LNCaP clone FGC (cell line): ENCODE measurements at places on chromosomes 2 and 18.
A peak's percentile ranks its signal among the peaks of the same experiment; 100 is the strongest.

- DNase-seq: peak; percentile 11
These were observed 38.3 kb downstream of the SLC40A1 start for GRCh38 chr2:189542145-189542882.

- no peak for DNase-seq
These were observed 60.6 kb downstream of the CYB5A start for GRCh38 chr18:74230922-74231714.

DNA sequence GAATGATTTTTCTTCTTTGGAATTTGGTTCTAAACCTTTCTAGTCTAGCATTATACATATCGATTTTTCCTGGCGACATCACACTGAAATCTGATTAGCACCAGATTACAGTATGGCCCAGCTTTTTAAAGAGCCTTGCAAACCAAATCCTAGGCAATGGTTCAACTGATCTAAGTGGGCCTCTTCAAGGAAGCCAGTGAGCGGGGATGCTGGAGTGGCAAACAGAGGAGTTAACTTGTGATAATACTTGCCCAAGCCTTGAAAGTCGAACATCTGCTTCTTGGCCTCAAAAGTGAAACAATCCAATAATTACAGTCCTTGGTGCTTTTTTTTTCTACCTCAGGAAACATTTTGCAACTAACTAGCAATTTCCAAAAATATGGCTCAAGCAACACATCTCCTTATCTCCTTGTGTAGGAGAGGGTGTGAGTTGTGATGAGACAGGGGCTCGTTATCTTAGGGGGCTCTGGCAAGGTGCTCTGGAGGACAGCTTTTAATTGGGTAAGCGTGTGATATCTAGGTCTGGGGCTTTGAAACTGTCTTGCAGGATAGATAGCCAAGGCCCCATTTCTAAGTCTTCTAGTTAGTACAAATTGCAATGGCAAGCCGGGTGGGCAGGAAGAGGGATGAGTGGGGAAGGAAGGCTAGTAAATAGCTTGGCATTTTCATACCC lies 240.2 kb upstream of the CCDC68 start:
- DNase-seq: no peak

GRCh38 chr2:143296089-143296488 lies 166.9 kb downstream of the ARHGAP15 start:
- no peak for DNase-seq

GRCh38 chr2:2131075-2131789 lies 199.8 kb downstream of the MYT1L start:
- DNase-seq: no peak

DNA sequence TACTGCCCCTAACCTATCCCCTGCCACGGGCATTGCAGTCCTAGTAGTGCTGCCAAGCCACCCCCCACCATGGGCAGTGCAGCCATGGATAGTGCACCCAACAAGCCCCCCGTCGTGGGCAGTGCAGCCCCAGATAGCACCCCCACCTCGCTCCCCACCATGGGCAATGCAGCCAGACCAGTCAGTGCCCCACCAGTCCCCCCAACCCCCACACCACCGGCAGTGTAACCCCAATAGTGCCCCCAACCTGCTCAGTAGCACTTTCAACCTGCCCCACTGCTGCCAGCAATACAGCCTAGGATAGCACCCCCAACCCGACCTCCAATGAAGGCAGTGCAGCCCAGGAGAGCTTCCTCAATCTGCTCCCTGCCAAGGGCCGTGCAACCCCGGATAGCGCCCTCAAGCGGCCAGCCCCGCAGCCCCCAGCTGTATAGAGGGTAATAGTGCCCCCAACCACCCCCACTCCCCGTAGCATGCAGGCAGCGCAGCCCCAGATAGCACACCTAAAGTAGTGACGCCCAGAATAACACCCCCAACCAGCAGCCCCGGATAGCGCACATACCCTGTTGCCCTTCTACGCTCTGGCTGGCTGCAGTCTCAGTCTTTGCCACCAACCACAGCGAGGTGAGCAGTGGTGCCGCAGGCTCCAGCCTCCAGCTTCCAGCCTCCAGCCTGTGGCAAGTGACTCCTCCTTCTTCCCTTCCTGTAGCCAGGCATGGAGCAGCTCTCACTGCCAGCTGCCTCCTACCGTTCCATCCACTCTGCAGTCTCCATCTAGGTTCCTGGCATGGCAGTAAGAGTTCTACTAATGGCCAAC lies 45.4 kb upstream of the ANKRD62 start:
- DNase-seq: no peak

DNA sequence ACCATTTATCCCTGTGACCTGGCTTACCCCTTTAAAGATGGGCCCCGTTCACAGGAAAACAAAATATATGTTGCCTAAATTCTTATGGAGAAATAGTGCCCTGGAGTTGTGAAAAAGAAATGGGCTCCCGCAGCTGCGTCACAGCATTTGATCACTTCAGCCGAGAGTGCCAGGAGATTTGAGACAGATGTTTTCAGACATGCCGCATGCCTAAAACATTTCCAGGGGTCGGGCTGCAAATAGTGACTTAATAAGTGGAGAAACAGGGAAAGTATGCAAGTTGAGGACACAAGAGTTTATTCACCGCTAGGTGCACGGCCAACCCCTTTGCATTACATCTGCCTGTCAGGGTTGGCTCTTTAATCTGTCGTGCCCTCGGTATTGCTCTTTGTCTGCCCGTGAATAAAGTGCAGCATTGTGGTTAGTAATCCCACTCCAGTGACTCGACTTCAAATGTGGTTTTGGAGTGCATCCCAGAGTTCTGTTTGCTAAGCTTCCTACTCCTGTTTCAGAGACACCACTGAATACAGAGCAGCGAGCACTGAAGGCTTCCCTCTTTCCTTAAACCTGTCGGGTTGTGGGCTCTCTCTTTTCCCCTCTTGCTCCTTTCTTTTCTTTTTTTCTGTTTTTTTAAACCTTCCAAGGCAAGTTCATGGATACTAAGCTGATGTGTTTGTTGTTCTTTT lies 187.5 kb downstream of the LTBP1 start:
- peak; percentile 6 for DNase-seq

DNA sequence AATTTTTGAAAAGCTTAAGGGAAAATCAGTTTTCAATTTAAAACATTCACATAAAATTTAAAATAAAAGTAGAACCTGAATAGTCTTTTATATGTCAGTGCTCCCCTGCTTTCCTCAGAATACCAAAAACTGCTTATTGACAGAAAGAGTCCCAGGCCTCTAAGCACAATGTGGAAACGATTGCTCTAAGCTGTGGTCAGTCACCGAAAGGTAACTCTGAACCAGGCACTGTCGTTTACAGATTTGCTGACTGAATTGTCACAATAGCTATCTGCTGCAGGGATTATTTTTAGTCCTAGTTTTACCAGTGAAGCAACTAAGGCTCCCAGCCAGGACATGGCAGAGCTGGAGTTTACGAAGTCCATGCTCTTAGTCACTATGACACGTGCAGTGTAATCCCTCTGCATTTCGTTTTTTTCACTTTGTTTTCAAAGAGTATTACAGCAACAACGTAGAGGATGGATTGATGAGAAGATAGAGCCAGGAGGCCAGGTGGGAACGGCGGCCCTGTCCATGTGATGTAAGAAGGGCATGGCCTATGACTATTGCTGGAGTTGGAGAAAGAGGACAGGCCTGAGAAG lies 28.1 kb upstream of the TMEM247 start:
- no peak for DNase-seq

GRCh38 chr2:74658516-74658915 lies 4.5 kb downstream of the SEMA4F start:
- no peak for DNase-seq

- DNase-seq: no peak
These were observed 20.0 kb upstream of the LPIN1 start for GRCh38 chr2:11726384-11726783.

- no peak for DNase-seq
These were observed 693 bp downstream of the ORC2 start for GRCh38 chr2:200962811-200963123.

DNA sequence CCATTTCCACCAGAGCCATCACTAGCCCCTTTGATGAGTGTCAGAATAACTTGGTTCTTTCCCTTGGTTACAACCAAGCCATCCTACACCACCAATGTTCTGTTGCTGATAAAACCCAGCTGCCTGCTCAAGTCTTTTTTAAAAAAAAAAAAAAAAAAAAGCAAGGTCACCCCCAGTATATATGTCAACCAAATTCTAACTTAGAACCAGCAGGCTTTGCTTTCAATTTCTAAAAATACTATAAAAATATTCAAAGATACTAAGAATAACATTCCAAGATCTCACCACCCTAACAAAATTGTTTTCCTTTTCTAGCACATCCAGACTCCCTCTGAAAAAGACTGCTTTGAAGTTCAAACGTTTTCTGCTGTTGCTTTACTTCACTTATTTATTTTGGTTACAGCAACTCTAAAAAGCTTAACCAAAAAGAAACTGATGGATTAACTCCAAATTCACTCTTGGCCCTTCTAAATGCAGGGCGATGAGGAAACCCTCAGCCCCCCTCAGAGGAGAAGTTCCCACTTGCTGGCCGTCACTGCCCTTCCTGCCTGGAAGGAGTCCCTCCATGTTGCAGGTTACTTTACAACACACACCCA lies 10.9 kb downstream of the UXS1 start:
- no peak for DNase-seq

DNA sequence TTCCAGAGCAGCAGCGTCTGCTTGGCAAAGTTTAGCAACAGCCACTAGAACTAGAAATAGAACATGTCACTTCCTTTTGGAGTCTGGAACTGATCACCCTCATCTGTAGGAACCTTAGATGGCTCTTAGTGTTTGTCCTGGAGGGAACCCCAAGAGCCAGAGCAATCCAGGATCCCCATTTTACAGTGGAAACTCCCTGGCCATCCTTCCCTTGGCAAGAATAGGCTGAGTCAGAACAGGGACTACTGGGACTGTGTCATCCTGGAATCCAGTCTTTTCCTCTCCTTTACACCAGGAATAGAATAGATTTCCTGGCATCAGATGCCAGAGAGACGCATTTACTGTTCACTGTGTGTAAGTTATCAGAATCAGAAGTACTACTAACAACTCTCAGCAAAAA lies 33.2 kb upstream of the GRHL1 start:
- DNase-seq: no peak

- DNase-seq: no peak
These were observed 25.9 kb downstream of the THADA start for GRCh38 chr2:43569921-43570320.

DNA sequence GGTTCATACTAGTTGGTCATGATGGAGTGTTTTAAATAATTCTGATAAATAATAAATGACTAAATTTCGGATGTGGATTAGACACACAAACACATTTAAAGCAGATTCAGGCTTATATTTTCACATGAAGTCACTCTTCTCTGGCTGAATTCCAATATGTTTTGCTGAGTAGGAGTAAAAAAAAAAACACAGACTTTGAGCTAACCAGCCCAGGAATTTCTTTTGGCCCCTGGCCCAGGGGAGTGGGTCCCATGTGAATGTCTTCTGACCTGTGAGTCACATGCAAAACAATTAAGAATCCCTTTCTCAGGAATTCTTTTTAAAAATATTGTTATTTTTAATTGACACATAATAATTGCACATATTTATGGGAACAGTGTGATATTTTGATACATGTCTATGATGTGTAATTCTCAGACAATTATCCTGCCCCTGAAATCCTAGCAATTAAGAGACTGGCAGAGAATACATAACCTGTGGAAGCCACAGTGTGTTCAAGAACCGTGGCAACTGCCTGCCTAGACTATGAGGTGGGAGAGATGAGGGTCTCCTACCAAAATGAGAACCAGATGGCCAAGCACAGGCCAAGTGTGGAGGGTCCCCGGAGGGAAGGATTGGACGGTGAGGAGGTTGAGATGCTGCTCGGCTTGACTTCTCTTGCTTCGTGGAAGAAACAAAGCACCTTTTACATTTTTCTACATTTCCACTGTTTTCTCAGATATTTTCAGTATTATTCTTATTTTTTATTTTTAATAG lies 236.4 kb downstream of the PIEZO2 start:
- DNase-seq: no peak

GRCh38 chr18:7514796-7515440 lies 52.2 kb upstream of the PTPRM start:
- no peak for DNase-seq

DNA sequence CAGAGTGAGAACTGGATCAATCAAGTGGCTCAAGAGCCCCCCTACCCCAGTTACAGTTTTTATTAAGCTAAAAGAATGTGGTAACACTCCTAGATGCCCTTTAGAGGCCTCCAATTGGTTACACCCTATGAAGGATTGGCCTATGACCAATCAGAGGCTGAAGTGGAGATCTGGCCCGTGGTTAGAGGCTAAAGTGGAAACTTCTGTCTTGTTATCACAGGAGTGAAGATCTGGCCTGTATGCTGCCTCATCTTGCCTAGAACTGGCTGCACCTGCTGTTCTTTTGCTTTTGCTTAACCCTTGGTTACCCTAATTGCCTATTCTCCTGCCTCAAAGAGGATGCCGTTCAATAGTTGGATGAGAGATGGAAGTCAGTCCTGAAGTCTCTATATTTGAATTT lies 100.1 kb upstream of the MAP2 start:
- DNase-seq: no peak

- no peak for DNase-seq
These were observed 134.2 kb upstream of the RND3 start for GRCh38 chr2:150621526-150622213.

GRCh38 chr2:30798536-30798991 lies 8.7 kb downstream of the CAPN13 start:
- DNase-seq: no peak
